ENCODE measurements at places on chromosomes 11 and 22.

- DNase-seq, result no peak
Observed at GRCh38 chr22:36860821-36861659, at the start of gene NCF4. Gene NCF4, plus strand, starts transcription at chr22:36861006. Its CDS starts 166 bp downstream, at chr22:36861172.

DNA sequence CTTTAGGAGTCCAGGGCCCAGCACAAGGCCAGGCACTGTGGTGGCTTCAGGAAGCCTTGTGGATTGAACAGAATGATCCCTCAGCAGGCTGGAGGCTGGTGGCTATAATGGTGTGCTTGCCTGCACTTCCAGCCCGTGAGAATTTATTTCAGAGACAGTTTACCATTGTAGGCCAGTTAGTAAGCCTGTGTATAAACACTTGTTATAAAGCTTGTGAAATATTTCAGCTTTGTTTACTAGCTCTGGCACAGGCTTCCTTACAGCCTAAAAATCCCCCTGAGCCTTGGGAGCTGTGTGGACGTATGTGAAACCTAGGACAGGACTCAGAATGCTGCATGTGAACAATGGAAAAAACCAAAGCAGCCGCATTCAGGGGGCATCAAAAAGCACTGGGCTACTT lies 26.6 kb upstream of the ACER3 start:
- DNase-seq, result no peak

- DNase-seq, result no peak
Observed at GRCh38 chr11:65968600-65969482, 7.3 kb downstream of the SART1 start.

GRCh38 chr11:27295928-27296327 lies 67.1 kb downstream of the CCDC34 start:
- DNase-seq, result no peak

DNA sequence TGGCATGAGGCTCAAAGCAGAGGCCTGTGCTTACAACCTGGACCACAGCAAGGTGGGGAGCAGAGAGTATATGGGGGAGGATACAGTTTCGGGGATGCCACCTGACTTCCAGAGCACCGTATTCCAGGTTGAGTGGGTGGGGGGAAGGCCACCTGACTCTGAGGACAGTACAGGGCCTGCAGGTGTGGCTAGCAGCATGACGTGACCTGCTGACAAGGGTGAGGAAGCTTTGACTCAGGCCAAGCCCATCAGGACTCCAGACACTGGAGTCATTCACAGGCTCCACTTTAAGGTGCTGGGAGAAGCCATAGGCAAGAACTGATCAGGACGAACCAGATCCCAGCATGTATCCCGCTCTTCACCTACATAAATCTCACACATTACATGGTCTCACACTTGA lies 34.6 kb upstream of the CRTAM start:
- DNase-seq, result no peak

DNA sequence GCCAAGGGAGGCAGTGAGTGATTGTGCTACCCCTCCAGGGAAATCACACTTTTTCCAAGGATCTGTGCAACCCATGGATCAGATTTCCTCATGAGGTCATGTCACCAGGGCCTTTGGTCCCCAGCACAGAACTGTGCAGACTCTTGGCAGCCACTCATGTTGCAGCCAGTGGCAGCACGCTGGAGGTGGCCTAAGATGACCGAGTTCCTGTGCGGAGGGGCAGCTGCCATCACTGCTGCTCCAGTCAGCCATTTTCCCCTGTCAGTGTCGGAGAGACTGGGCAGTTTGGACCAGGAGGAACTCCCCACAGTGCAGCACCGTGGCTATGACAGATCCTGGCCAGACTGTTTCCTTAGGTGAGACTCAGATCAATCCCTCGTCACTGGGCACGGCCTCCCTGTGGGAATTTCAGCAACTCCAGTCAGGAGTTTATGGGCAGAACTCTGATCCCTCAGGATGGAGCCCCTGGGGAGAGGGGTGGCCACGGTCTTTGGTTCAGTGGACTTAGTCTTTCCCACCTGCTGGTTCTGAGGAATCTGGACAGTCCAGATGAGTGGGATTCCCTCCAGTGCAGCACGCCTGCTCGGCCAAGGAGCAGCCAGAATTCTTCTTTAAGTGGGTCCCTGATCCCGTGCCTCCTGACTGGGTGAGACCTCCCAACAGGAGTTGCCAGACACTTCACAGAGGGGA lies 194.6 kb upstream of the CARD18 start:
- DNase-seq, result no peak

GRCh38 chr11:95434489-95435057 lies 203.6 kb upstream of the SESN3 start:
- DNase-seq, result no peak

- DNase-seq, result peak; percentile 83
Observed at GRCh38 chr11:86696004-86696403, 23.6 kb upstream of the ME3 start.

DNA sequence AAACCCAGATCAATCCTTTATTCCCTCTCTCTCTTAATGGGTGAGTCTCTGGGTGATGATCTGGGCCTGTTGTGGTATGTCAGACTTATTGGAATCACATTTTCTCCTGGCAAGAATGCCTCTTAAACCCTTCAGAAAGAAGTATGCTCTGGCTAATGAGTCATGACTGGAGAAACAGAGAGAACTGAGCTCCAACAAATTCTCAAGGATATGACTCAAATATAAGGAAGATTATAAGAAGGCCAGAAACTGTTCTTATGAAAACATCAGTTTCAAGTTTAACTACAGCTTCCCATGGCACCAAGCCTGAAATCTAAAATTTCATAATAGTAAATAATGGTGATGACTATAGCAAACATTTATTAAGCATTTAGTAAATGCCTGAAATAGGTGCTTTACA lies 83.9 kb downstream of the OR5AK2 start:
- peak; percentile 80 for DNase-seq

GRCh38 chr22:20573176-20573832 lies 65.9 kb downstream of the MED15 start:
- DNase-seq, result no peak

DNA sequence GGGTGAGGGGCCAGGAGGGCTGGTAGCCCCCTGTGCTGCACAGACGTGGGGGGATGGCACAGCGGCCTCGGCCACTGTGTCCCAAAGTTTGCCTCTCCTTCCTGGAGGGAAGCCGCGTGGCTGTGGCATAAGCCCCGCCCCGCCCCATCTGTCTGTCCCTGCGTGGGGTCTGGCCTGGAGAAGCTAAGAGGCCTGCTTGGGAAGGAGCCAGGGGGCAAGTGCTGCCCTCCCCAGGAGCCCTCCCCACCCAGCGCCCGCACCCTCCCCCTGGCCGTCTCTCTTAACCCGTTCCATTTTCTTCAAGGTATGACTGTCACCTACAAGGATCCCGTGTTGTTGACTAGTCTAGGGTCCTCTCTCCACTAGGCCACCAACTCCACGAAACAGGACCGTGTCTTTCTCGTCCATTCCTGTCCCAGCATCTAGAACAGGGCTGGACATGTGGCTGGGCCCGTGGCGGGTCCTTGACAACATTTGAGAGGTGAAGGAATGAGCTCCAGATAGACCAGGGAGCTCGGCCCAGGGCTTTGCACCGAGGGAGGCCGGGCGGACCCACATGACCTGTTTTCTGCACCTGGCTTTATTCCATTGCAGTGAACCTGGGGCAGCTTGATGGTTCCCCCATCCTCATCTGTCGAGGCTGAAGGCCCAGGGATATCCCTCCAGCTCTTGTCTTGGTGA lies 428.0 kb downstream of the TBC1D22A start:
- DNase-seq, result no peak

DNA sequence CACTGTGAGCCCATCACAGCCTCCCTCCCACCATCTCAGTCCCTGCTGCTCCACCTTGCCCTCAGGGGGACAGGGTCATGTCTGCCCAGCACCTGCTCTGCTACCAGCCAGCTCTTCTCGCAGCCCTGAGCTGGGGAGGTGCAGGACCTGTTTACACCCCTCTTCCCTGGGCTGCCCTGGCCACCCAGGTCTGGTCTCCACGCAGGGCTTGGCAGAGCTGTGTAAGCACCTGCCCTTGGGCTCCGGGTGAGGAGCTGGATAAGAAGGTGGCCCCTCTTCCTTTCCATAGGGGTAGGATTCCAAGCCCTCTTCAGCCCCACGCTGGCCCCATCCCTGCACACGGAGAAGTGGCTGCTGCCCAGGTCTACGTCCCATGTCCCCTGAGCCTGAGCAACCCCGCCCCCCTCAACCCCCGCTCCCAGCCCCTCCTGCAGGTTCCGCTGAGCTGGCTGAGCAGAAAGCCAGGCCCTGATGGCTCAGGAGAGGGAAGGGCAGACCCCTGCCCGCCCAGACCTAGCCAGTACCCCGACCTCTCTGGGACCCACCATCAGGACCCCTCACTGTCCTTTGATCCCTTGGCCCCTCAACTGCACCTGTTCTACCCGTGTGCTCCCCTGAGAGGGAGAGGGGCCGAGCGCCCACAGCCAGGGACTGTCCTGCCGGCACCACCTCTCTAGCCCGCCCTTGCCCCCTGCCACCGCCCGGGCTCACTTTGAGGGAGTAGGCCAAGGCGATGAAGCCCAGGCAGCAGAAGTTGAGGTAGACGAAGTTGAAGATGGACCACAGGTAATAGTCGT lies 3.2 kb downstream of the IFITM10 start:
- no peak for DNase-seq

DNA sequence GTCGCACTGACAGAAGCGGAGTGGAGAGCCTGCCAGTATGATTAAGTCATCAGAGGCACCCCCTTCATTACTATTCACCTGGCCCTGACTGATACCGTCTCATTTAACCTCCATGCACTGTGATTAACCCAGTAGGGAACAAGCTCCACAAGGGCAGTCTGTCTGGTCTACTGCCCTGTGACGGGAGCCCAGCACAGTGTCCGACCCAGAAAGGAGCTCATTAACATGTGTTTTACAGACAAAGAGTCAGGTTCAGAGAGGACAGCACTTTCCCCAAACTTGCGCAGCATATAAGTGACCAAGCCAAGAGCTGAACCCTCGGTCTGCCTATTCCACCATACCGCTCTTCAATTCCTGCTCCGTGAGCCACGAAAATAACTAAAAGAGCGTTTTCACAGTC lies 129.5 kb downstream of the RRAS2 start:
- DNase-seq, result no peak

GRCh38 chr11:125950696-125951651 lies 5.1 kb downstream of the VSIG10L2 start:
- DNase-seq, result no peak

DNA sequence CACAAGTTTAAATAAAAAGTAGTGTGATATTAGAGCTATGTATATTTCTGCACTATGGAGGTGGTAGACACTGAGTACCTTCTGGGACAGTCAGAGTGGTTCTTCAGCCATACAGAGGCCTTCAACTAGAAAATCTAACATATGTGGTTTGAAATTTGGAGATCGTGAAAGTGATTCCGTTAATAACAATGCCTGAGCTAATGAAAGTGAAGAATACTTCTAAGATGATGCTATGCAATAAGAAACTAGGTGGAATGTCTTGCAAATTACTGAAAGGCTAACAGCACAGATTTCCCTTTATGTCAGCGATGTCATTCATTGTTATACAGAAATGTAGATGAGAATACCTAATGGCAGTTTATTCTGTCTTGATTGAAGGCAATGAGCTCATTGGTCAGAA lies 1984.7 kb upstream of the RAG2 start:
- no peak for DNase-seq

GRCh38 chr11:36532941-36533601 lies 23.0 kb upstream of the TRAF6 start:
- no peak for DNase-seq

DNA sequence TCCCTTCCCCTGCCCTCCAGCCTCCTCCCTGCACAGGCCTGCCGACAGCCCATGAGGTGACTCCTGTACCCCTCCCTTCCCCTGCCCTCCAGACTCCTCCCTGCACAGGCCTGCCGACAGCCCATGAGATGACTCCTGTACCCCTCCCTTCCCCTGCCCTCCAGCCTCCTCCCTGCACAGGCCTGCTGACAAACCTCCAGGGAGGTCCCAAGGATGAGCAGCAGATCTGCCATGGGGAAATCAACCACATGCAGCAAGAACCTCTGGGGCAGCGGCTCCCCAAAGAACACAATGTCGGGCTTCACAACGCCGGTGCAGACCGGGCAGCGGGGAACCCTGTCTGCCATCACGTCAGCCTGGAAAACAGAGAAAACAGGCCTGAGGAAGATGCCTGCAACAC lies 12.3 kb downstream of the SIRT3 start:
- no peak for DNase-seq

- no peak for DNase-seq
Observed at GRCh38 chr11:125272092-125272491, 107.5 kb downstream of the PKNOX2 start.

DNA sequence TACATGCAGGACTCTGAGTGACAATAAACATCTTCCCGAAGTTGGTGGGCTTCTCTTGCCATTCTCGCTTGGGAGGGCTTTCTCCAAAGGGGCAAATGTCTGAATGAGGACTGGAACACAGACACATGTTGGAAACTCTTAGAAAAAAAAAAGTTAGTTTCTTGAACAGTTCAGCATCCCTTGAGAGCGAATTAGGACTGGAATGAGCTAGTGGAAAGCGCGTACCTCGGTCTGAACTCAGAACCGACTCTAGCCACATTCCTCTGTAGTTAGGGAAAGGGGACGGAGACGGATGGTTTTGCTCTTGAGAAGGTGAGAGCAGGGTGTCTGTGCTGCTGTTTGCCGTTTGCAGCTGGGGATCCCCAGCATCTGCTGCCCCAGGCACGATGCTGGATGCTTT lies 517.3 kb downstream of the TBC1D22A start:
- no peak for DNase-seq

DNA sequence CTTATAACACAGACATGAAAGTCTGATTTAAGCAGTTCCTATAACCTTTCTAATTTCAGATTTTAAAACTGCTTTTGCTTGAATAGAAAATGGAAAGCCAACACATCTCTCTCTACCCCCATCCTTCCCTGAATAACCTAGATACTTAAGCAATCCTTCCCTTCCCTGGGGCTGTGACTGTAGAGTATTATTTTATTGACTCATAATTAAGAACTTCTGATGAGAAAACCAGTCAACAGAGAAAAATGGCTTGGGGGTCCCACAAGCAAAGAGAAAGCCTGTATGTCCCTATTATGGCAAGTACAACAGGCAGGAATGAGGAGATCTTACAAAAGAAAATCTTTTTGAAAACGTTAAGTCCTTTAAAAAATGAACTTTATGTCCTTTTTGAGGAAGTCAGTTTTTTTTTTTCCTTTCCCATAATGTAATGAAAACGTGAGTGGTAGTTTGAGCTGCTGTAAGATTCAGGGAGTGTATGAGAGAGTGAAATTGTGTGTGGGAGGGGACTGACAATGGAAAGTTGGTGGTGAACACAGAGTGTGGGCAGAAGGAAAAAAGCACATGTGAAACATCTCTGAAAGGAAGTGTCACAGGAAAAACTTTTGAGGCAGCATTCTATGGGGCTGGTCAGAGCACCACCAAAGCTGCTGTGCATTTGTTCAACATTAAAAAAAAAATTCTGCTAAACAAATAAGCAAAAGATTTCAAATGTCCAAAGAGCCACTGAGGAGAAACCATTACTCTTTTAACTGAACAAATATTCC lies 154.6 kb downstream of the MAML2 start:
- DNase-seq, result peak; percentile 10

DNA sequence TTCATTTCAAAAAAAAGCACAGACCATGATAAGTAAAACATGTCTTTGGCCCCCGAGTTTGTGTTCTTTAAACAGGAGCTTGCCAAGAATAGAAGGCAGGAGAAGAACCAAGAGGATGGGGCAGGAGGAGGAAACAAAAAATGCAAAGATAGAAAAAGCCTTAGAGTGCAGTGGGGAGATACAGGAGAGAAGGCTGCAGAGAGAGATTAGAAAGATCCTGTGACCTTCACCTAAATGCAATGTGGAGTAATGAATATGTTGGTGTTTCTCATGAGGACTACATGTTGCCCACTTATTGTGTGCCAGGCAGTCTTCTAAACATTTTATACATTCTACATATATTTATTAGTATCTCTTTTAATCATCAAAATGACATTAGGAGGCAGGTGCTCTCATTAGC lies 2.3 kb upstream of the APLNR start:
- DNase-seq, result no peak

GRCh38 chr11:108734956-108735559 lies 70.2 kb downstream of the DDX10 start:
- DNase-seq, result no peak

Measured in RCC 7860 (cell line).